ENCODE measurements at places on chromosomes 4 and X.

- DNase-seq = peak; percentile 67
These were observed 12.7 kb downstream of the ACOX3 start for GRCh38 chr4:8427761-8428287.

DNA sequence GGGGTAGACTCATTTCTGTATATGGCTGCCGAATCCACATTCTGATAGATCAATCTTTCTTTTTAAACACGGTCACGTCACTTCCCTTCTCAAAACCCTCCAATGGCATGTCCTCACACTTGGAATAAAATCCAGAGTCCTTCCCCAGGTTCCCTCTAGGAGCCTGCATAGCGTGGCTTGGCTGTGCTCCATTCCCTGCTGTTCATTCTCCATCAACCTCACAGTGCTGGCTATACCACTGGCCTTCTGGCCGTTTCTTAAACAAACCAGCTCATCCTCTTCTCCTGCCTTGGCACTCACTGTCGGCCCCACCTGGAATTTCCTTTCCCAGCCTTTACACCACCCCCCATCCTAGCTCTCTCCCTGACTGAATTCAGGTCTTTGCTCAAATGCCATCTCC is 77.1 kb downstream of the RBM47 start:
- no peak for DNase-seq

- no peak for DNase-seq
These were observed 76.7 kb downstream of the SCD5 start for GRCh38 chr4:82721819-82722423.

GRCh38 chr4:96173756-96174155 is 333.9 kb downstream of the PDHA2 start:
- no peak for DNase-seq

DNA sequence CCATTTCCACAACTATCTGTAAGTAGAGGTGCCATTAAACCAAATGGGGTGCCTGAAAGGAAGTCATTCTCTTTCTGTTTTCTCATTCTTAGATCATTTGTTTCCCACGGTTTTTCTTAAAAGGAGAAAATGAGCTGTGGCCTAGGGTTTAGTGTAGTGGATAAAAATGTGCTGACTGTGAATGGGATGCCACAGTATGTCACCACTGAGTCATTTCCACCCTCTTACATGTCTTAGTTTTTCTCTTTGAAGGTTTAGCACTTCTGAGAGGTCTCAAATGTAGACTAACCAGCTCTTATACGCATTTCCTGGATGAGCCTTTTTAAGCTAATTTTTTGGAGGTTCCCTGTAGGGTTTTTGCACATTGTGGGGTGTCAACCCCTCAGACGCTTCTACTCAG is 244.5 kb upstream of the SPANXN1 start:
- no peak for DNase-seq

GRCh38 chr4:72408568-72408967 is 160.5 kb downstream of the ADAMTS3 start:
- DNase-seq = no peak

DNA sequence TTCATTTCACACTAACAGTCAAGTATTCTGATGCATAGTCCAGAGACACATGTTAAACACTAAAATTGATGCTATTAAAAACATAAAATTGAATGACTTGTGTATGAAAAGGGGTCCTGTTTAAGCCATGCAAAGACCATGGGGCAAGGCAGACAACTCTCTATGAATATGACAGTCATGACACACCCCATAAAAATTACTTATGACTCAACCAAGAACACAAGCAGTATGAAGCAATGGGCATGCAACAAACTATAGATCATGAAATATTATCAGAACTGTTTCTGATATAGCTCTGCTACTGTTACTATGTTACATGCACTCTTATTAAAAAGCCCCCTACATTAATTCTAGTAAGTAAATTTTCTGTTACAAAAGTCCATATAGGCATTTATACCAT is 57.5 kb upstream of the ZCCHC13 start:
- DNase-seq = no peak

DNA sequence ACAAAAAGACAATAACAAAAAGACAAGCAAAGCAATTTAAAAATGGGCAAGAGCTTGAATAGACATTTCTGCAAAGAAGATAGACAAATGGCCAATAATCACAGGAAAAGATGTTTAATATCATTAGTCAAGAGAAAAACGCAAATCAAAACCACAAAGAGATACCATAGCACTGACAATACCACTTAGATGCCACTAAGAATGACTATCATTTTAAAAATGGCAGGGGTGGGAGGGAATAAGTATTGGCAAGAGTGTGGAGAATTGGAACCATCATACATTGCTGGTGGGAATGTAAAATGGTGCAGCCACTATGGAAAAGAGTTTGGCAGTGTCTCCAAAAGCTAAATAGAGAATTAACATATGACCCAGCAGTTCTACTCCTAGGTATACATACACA is 15.1 kb upstream of the EXOC1 start:
- no peak for DNase-seq

DNA sequence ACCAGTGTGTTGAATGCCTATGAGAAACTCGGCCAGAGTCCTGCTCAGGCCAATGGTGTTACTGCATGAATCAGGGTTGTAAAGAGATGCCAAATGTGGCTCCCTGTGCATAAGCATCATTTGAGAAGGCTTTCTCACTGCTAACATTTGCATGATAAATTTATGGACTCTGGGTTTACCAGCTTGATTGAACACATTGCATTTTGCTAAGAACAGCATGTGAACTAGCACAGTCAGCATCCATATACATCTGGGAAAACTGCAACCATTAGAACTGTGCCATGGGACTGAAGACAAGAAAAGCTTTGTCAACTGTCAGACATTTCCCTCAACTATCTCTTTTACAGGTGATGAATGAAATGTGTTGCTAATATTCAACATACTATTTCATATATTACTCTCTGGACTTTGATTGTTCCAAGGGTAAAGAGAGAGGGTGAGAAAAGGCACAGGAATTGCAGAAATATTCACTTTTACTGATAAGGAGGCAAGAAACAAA is 1427.4 kb upstream of the ADGRL3 start:
- no peak for DNase-seq

- no peak for DNase-seq
These were observed 42.0 kb downstream of the LGI2 start for GRCh38 chr4:24988776-24989175.

DNA sequence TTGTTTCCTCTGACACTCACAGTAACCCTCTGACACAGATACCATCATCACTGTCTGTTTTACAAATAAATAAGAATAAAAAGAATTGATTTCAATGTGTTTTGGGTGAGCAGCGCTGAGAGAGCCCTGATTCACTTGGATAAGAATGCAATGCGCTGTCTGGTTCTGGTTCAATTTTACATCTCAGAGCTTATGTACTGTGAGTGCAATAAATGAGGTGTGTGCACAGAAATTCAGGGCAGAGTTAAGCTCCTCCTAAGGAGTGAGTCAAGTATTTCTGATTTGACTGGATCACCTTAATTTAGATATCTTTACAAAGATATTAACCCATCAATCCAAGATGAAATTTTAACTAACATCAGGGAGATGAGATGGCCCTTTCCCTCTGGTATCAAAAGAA is 11.2 kb downstream of the FAM9C start:
- DNase-seq = no peak

GRCh38 chr4:4860600-4861389 is 1.3 kb downstream of the MSX1 start:
- no peak for DNase-seq

DNA sequence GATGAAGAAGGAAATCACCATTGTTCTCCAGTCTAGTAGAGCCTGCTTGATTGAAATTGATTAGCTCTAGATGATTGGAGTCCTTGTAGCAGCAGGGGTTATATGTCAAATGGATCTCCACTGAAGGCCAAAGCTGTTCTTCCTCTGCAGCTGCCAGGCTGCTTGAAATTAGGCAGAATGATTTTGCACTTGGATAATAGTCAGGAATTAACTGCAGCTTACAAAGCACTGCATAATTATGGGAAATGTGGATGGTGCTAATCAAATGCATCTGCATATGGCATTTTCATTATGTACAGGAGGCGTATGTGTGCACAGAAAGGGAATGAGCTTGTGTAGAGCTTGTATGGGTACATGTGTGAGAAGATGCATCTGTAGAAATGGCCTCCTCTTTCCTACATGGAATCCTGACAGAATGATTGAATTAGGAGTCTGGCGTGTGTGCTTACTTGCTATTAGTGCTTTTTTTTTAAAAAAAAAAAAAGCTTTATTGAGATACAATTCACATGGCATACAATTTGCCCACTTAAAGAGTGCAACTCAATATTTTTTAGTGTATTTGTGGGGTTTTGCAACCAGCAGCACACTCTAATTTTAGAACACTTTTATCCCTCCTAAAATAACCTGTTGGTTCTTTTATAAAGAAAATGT is 65.9 kb downstream of the TMEM131L start:
- no peak for DNase-seq

DNA sequence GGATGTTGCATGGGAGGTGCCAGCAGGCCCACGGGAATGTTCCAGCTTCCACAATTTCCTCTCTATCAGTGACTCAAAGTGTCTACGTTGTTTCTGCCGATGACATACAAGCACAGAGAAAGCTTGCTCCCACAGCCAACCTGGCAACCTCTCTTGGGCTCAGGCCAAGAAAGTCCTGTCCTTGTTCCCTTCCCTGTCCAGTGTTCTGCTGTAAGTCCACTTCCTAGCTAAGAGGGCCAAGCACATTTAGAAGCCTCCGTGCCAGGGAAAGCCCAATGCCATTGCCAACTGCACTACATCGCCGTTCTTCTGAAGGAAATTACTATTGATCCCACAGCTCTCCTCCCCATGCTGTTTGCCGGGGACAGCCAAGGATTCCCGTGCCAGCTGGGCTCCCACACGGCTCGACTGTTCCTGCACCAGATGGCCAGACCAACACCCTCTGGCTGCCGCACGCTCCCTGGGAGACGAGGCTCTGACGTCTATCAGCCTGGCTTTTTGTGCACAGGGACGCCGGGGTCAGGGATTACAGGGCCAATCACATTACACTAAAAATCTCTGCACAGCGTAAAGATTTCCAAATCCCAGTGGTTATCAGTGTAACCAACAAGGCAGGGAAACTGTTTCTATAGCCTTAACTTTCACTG is 284.0 kb downstream of the BCOR start:
- peak; percentile 87 for DNase-seq

DNA sequence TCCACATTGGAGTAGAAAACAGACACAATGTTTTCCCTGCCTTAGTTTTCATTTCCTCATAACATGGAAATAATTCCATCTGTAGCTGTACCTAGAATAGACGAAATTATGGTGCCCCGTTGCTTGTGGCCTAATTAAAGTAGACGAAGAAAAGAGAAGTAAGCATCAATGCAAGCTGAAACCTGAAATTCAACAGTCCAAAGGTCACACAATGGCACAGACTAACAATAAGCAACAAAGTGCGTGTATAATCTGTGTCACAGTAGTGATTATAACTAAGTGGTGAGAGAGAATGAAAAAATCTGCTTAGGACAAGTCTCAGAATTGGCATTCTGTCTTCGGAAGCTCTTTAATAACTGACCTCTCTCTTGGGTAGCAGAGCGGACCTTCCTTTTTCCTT is 24.3 kb downstream of the MAGEB17 start:
- DNase-seq = no peak

DNA sequence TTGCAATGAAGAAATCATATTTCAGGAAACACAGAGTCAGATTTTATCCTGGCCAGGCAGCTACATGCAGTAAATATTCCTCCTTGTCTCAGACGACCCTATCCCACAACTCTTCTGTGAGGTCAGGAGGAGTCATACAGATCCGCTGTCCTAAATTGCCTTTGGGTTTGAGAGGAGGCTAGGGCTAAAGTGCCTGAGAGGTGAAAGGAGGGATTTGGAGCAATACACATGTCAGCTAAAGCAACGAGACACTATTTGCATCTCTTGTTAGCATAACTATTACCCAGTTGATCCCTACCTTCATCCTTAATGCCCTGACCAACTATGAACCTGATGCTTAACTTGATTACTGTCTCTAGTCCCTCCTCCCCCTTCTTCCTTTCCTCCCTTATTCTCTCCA is 98.6 kb downstream of the TBC1D19 start:
- DNase-seq = no peak

GRCh38 chr4:122827258-122827878 is 737 bp downstream of the FGF2 start:
- DNase-seq = peak; percentile 65

Data from aorta (tissue), 5 donors.